ENCODE measurements at places on chromosomes 4 and X.

DNA sequence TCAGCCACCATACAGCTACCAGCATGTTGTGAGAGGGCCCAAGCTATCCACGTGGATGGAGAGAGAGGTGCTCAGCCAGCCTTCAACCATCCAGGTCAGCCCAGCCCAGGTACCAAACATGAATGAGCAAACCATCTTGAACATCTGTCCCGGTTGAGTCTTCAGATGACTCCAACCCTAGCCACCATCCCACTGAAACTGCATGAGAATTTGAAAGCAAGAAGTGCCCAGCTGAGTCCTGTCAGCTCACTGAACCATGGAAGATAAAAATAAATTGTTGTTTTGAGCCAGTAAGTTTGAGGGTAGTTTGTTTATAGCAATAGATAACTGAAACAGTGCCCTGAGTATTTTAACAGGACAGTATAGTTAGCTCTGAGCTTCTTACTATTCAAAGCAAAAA lies 7.3 kb upstream of the SEL1L3 start:
- DNase-seq = no peak

GRCh38 chrX:51332188-51332942 lies at the start of gene NUDT10:
NUDT10 (plus strand) TSS chrX:51332822; CDS start chrX:51332966, 144 bp downstream.
- DNase-seq = no peak

DNA sequence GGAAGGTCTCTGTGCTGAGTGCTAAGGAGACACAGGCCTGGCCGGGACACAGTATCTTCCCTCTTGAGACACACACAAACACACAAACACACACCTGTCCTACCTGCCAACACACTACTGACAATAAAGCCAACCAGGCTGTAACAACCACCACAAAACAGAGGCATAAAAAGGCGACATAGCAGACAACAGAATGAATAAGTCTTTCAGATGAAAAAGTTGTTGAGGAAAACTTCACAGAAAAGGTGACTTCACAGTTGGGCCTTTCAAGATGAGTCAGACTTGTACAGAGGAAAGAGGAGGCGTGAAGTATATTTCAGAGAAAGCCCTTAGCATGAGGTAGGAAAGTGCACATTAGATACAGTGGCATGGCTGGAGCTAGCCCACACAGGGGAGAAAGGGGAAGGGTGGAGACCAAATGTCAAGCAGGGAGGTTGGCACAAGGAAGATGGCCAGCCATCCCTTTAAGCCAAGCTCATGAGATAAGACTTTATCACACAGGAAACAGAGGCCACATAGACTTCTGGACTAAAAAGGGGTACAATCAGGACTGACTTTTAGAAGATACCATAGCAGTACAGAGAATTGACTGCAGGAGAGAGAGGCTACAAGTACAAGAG lies 54.0 kb downstream of the SLC9A7 start:
- DNase-seq = no peak

DNA sequence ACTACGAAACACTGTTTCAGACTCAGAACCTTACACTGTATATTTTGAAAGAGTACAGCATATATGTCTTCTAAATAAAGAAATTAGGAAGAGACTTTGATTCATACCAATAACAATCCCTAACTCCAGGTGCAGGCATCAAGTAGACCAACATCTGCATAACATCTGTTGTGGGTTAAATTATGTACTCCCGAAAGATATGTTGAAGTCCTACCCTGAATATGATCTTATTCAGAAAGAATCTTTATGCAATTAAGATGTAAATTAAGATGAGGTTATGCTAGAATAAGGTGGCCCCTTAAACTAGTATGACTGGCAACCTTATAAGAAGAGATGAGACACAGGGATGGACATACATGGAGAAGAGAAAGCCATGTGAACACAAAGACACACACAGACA lies 117.9 kb downstream of the INPP4B start:
- DNase-seq = no peak

Data from LoVo (cell line).